ENCODE measurements at places on chromosomes 13 and 19. TPM values are rescaled to one million over a fixed set of nuclear protein-coding genes. Genes with fewer than 3 reads are reported as not detected.

The CERS1 gene
- not detected for total RNA-seq

GRCh38 chr19:33392341-33393285 is 19.1 kb downstream of the CEBPG start:
- no peaks in the 10 kb centered on the region for H3K36me3 ChIP-seq
- H3K4me3 ChIP-seq = no peak overlapping the region
- peak; percentile 25 for DNase-seq
- H3K27me3 ChIP-seq = no peaks in the 10 kb centered on the region
- peaks cover 8% of the 10 kb centered on the region for H3K4me1 ChIP-seq
- H3K27ac ChIP-seq = peak overlapping the region; percentile 7

DNA sequence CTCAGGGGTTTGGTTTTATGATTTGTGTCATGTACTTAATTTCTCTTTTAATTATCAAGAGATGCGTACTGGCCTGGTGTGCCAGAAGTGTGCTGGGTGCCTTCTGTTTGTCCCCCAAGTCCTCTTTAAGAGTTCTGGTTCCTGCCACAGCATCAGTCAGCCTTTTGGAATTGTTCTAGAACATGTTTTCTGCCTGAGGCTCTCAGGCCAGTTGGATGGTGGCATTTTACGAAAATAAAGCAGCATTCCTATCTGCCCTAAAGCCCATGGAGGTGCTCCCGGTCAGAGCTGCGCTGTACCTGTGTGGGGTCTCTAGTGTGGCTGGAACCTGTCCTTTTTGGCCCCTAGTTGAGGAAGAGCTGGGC is 54.1 kb downstream of the TSSK6 start:
- DNase-seq = no peak
- no peaks in the 10 kb centered on the region for H3K27me3 ChIP-seq
- H3K27ac ChIP-seq = peak overlapping the region; percentile 64

DNA sequence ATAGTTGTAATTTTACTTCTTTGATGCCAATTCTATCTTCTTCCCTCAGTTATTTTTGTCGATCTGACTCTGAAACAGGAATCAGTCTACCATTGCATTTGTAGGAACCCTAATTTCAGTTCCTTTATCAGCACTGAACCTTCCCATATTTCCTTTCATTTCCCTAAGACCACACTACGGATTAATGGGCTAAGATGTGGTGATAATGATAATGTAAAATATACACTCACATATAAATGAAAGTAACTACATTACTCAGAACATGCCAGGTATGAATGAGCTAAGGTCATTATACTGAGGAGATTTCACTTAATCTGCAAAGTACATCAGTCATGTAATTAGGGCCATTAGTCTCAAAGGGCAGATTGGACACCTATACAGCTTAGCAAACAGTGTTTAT is 60.2 kb upstream of the RFC3 start:
- no peaks in the 10 kb centered on the region for H3K27me3 ChIP-seq
- no peak for DNase-seq
- H3K4me1 ChIP-seq = no peaks in the 10 kb centered on the region

- DNase-seq = no peak
- H3K4me3 ChIP-seq = no peak overlapping the region
- H3K27ac ChIP-seq = no peak overlapping the region
- H3K36me3 ChIP-seq = no peaks in the 10 kb centered on the region
- no peaks in the 10 kb centered on the region for H3K27me3 ChIP-seq
These were observed 43.1 kb downstream of the SERP2 start for GRCh38 chr13:44416744-44417143.

DNA sequence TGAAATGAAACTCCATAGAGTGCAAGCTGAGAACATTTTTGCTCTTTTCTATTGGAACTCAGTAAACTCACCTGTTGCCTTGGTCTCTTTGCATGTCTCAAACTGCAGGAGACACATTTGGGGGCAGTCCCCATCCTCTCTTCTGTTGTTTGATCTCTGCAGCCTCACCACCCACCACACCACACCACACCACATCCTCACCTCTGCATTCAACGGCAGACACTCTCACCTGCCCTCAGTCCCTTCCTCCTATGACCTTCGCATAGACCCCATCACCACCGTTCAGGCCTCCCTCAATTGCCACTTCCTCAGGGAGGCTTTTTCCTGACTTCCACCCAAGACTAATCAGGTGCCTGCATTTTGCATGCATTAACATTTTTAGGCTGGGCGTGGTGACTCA is 14.4 kb upstream of the TPM4 start:
- no peak overlapping the region for H3K4me3 ChIP-seq
- peaks cover 14% of the 10 kb centered on the region for H3K4me1 ChIP-seq
- DNase-seq = no peak
- H3K27ac ChIP-seq = no peak overlapping the region
- no peaks in the 10 kb centered on the region for H3K36me3 ChIP-seq

DNA sequence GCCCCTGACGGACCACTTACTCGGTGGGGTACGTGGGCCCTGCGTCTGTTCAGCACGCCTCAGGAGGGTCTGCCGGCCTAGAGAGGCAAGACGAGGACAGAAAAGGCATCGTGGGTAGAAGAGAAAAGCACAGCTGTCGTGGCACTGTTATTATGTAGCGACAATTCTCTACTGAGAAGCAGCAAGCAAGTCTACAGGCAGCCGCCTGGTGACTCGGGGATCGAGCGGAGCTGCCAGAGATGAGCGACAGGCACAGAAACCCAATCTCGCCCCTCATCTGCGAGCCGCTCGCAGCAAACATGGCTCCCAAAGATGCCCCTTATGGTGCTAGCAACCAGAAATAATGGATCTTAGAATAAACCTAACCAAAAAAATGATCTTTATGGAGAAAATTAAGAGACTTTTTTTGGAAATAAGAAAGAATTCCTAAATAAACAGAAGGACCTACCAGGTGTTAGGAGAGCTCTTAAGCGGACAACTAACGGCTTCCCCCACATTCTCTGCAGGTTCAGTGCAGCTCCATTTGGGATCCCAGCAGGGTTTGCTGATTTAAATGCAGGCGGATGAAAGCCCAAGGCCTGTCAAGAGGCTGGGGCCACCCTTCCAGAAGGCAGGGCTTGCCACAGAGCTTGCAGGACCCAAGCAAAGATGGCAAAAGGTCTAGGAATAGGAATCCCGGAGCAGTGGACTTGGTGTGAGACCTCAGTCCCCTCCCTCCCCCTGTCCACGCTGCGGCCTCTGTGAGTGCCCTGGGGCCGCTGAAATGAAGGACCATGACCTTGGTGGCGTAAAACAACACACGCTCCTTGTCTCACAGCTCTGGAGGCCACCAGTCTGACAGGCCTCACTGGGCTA is 152.6 kb downstream of the KDM4B start:
- no peak overlapping the region for H3K4me3 ChIP-seq
- H3K27me3 ChIP-seq = no peaks in the 10 kb centered on the region
- no peak for DNase-seq
- no peak overlapping the region for H3K27ac ChIP-seq
- H3K4me1 ChIP-seq = no peaks in the 10 kb centered on the region

The LIG4 gene
- total RNA-seq = 8.0 TPM

DNA sequence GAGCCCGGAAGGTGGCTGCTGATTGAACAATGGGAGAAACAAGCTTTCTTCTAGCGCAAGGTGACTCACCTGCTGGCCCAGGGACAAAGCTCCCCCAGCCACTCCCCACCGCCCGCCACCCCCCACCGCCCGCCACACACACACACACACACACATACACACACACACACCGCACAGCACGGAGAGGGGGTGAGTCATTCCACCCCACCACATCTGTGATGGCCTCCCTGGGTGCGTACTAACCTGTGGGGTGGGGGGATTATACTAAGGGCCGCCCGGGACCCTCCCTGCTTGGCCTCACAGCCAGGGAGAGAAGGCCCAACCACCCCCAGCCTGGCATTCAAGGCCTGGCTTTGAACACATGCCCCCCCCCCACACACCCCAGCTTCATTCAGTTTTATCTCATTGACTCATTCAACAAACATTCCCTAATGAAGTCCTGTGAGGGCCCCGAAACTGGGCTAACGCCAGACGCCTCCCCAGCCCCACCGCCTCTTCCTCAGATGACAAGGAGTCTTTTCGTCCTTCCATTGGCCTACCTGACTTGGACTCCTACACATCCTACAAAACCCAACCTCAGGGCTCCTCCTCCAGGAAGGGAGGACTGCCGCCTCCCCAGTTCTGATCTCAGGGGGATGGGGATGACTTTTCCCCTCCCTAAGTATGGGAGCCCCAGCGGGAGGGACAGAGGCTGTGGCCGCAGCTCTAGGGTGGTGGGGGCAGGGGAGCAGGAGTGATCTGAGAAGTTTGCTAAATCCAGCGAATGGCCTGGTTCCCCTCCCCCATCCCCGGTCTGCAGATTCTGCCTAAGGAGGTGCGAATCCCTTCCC is 5.8 kb upstream of the ONECUT3 start:
- H3K4me3 ChIP-seq = no peak overlapping the region
- DNase-seq = no peak
- no peaks in the 10 kb centered on the region for H3K36me3 ChIP-seq
- H3K27ac ChIP-seq = no peak overlapping the region

GRCh38 chr13:50908371-50908770 is 1.2 kb upstream of the RNASEH2B start:
- H3K27ac ChIP-seq = no peak overlapping the region
- peaks cover 4% of the 10 kb centered on the region for H3K4me1 ChIP-seq
- H3K27me3 ChIP-seq = no peaks in the 10 kb centered on the region
- H3K36me3 ChIP-seq = no peaks in the 10 kb centered on the region

The C13orf46 gene
- total RNA-seq = not detected

DNA sequence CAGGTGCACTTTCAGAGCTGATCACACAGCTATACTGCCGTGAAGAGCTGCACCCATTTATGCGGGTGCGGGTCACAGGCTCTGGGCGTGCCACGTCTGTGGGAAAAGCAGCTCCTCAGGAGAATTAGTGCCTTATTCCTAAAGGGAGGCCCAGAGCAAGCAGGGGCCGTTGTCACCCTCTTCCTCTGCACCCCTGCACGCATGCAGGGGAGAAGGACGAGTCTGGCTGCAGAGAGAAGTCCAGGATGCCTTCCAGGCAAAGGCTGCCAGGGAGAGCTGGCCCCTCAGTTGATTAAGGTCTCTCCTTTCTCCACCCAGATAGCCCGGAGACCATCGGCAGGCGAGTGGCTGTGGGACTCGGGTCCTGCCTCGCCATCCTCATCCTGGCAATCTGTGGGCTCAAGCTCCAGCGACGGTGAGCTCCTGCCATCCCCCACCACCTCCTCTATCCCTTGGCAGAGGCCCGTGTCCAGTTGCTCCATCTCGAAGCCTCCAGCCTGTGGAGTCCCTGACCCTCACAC is 3.1 kb upstream of the FFAR1 start:
- H3K27me3 ChIP-seq = no peaks in the 10 kb centered on the region
- H3K4me3 ChIP-seq = no peak overlapping the region
- no peak for DNase-seq
- H3K4me1 ChIP-seq = no peaks in the 10 kb centered on the region
- no peak overlapping the region for H3K27ac ChIP-seq

The MCEMP1 gene
- not detected for total RNA-seq

DNA sequence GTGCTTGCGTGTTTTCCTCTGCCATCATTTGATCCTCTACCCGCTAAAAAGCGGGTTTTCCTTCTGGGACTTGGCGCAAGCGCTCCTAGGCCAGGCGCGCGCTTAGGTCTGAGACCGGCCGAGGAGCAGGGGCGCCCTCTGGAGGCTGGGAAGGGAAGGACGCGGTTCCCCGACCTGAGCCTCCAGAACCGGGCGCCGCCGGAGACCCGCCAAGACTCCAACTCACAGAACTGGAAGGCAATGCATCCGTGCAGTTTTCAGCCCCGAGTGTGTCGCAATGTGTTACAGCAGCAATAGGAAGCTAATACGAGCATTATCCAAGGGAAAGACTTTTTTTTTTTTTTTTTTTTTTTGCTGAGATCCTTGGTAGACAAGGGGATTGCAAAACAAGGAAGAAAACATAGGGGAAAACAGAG is 190.9 kb downstream of the COL4A1 start:
- DNase-seq = peak; percentile 40
- H3K36me3 ChIP-seq = no peaks in the 10 kb centered on the region
- no peak overlapping the region for H3K27ac ChIP-seq
- no peaks in the 10 kb centered on the region for H3K27me3 ChIP-seq
- no peaks in the 10 kb centered on the region for H3K4me1 ChIP-seq
- no peak overlapping the region for H3K4me3 ChIP-seq

DNA sequence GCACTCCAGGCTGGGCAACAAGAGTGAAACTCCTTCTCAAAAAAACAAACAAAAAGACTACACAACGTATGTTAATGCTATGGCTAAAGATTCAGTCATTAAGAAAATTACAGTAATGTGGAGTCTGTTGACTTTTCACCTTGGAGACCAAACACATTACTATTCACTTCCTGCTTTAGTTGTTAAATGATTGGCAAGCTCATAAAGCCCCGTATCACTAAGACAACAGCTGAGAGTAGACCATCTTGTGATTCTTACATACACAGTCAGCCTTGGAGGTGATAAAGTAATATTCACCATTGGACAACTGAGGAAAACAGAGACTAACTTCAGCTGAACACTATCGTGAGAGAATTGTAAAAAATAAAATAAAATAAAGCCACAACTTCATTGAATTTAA is 86.5 kb downstream of the KCTD12 start:
- no peak overlapping the region for H3K4me3 ChIP-seq
- no peaks in the 10 kb centered on the region for H3K27me3 ChIP-seq
- H3K36me3 ChIP-seq = no peaks in the 10 kb centered on the region
- no peak overlapping the region for H3K27ac ChIP-seq
- DNase-seq = no peak

DNA sequence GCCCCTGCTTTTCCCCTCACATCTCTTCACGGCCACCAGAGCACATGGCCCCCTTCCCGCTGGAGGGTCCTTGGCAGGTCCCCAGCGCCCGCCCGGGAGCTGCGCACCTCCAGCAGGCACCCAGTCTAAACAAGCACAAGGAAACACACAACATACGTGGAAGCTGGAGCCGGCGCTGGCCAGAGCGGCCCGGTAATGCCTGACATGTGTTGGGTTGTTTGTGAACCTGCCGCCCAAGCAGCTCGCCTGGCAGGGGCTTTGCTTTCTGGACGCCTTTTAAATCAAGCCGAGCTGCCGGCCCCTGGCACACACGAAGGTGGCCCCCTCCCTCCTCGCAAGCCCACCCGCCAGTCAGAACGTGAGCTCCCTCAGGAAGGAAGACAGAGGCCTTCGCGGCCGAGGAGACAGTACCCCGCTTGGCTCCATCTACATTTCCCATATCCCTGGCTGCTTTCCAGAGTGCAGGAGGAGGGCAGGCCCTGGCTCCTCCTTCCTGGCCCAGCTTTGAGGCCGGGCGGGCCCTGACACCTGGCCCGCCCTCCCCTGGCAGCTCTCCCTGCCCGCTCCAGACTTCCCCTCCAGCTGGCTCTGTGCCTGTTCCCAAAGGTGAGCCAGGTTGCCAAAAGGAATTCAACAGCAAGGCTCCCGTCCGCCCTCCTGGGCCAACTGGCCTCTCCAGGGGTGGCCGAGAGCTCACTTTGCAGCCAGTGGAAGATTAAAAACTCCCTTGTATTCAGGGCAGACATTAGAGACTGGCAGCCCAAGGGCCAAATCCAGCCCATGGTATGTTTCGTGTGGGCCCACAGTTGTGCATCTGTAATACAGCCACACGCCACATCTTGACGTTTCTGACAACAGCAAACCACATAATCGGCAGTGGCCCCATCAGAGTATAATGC is 28.7 kb downstream of the COMP start:
- no peaks in the 10 kb centered on the region for H3K36me3 ChIP-seq
- peak; percentile 65 for DNase-seq
- H3K27ac ChIP-seq = peak overlapping the region; percentile 59
- H3K4me1 ChIP-seq = no peaks in the 10 kb centered on the region
- no peaks in the 10 kb centered on the region for H3K27me3 ChIP-seq
- no peak overlapping the region for H3K4me3 ChIP-seq

Measured in uterus (tissue), 4 donors.